ENCODE measurements at places on chromosomes 7 and 10.

DNA sequence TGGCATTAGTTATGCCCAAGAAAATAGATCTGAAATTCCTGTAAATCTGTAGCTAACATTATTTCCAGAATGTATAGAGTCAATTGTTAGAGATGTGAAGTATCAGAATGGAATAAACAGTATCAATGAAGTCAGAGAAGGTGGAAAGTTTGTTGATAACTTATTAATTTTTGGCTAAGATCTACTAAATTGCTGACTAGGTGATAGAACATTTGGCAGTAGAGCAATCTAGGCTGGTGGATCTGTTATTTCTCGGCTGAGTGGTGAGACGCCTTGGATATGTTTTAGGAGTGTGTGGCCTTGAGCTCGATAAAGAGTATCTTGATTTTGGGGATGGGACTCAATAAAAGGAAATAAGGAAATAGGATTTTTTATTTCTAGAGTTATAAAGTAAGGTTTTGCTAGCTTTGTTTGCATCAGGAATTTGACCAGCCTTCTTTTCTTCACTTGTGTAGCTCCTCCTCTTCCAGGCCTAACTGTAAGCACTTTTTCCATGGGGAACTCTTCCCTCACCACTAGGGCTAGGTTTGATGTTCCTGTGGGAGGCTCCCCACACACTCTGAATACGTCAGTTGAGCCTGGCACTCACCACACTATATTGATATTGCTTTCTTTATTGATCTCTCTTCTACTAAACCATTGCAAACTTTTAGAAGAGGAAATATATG is 86.8 kb upstream of the CSTF2T start:
- no peak for DNase-seq

- DNase-seq, result no peak
These were observed 192.1 kb upstream of the PCDH15 start for GRCh38 chr10:54993148-54993547.

DNA sequence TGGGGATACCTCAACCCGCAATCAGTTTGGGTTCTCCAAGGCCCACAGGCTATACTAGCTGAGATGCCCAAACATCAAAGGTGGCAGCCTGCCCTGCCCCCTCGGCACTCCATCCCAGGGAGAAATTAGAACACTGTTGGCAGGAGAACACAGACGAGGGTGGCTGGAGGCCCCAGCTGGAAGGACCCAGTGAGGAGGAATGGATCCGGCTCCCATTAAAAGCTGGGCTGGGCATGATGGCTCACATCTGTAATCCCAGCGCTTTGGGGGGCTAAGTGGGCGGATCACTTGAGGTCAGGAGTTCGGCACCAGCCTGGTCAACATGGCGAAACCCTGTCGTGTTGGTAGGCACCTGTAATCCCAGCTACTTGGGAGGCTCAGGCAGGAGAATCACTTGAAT is 199.9 kb upstream of the GNAI1 start:
- DNase-seq, result no peak

- no peak for DNase-seq
These were observed at the start of gene PLEKHS1 for GRCh38 chr10:113751181-113751732. Gene PLEKHS1 (plus strand): TSS chr10:113751682. CDS start chr10:113755278, 3,596 bp downstream.

GRCh38 chr7:32481921-32482320 is 8.3 kb downstream of the LSM5 start:
- DNase-seq, result no peak

DNA sequence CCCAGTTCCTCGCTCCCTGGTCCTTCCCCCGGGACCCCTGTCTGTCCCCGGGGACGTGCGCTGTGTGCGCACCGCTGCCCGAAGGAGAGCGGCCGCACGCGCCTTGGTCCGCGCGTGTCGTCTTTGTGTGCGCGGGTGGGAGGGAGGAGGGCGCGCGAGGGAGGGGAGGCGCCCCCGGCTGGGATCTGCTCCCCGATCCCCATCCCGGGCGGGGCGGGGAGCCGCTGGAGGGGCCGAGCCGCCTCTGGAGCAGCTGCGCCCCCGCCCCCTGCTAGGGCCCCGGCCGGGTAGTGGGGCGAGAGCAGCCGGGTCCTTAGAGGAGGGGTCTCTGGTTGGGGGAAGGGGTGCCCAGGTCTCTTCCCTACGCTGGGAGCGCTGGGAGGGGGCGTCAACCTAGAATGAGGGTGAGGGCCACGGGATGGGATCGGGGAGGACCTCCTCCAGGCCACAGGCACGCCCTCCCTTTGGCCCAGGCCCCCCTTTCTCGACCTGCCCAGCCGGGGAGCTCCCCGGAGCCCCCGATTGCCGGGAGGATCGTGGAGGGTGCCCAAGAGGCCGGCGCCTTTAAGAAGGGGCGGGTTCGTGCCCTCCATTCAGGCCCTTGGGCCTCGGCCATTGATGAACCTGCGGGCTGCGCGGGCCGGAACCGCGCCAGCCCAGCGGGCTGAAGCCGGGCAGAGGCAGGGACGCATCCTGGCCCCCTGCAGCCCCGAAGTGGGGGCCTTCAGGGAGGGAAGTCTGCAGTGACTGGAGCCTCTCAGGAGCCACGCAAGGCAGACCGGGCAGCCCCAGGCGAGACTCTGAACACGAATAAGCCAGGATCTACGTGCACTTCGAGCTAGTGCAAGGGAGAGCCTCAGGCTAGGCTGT is 678 bp downstream of the SH2B2 start:
- DNase-seq, result no peak

DNA sequence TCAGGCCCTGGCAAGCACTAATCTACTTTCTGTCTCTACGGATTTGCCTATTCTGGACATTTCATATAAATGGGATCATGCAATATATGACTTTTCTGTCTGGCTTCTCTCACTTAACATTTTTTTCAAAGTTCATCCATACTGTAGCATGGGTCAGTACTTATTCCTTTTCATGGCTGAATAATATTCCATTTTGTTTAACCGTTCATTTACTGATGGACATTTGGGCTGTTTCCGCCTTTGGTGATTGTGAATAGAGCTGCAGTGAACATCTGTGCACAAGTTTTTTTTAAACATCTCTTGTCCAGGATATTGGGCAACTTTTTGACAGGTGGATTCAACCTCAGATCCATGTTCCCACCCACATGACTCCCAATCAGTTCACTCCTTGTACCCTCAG is 31.0 kb downstream of the AIFM2 start:
- no peak for DNase-seq

DNA sequence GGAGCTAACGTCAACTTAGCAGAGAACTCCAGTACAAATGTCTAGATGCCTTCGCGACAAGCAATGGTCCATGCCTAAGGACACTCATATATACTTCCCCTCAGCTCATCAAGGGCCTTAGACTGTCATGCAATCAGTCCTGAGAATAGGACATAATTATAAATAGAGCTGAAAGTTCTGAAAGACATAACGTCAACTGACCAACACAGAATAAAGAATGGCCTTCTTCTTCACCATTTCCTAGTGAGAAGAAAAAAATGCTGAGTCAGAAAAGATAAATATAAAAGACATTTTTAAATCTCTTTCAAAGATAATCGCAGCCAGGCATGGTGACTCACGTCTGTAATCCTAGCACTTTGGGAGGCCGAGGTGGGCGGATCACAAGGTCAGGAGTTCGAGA is 83.2 kb downstream of the ARMH3 start:
- DNase-seq, result no peak

DNA sequence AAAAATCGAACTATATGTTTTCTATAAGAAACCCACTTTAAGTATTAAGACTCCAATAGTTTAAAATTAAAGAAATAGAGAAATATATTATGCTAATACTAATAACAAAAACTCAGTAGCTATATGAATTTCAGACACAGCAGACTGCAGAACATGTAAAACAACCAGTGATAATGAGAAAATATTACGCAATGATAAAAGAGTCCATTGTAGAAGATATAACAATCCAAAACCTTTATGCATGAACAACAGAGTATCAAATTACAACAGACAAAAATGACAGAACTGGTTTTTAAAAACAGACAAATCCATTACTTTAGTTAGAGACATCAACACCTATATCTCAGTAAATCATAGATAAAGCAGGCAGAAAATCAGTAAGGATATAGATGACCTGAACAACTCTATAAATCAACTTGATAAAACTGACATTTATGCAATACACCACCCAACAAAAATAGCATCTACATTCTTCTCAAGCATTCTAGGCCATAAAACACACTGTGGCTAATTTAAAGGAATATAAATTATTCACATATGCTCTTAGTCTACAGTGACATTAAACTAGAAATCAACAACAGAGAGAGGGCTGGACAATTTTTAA is 669.5 kb upstream of the GHITM start:
- no peak for DNase-seq

Data from skeletal muscle cell (primary cell).